ENCODE measurements at places on chromosomes 11 and 22.

DNA sequence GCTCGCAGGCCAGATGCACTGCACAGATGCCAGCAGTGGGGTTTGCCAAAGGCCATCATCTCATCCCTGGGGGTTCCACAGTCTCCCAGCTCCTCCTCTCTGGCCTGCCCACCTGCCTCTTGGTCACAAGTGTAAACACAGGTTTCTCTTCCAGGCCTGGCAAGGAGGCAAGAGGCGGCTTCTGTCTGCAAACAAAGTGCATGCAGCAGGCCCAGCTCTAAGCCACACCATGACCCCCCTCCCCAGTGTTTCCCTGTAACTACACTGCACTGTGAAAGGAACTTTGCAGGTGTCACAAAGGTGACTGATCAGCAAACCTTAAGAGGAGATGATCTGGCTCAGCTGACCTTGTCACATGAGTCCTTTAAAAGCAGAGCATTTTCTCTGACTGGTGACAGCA is 26.2 kb upstream of the SHISAL1 start:
- DNase-seq: no peak

DNA sequence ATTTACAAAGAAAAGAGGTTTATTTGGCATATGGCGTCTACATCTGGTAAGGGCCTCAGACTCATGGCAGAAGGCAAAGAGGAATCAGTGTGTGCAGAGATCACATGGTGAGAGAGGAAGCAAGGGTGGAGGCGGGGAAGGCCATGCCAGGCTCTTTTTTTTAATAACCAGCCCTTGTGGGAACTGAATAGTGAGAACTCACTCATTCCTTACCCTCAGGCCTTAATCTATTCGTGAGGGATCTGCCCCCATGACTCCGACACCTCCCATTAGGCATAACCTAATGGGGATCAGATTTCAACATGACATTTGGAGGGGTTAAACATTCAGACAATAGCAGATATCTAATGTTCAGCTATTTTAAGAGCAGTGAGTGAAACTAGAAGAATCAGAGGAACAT is 55.7 kb downstream of the ATM start:
- DNase-seq: no peak

GRCh38 chr22:37511395-37512104 is 7.7 kb downstream of the CARD10 start:
- no peak for DNase-seq

- no peak for DNase-seq
Observed at GRCh38 chr11:2164081-2164480, 3.1 kb upstream of the INS start.

DNA sequence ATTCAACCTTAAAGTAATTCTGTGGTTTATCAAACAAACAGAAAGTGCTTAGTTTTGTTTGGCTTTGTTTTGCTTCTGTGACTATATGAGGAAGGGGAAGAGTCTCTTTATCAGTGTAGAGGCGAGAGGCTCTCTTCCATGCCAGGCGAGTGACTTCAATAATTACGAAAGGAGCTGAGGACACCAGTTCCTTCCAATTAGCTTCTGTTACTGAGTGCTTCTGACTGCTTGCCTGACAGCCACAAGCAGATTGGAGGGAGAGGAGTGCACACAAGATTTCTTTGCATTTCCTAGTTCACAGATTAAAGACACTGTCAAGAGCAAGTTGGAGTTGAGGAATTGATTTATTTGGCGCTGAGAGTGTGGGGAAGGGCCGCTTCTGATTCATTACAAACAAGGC is 1484.5 kb upstream of the TENM4 start:
- no peak for DNase-seq

GRCh38 chr11:31199378-31199777 is 170.2 kb downstream of the DCDC1 start:
- no peak for DNase-seq

DNA sequence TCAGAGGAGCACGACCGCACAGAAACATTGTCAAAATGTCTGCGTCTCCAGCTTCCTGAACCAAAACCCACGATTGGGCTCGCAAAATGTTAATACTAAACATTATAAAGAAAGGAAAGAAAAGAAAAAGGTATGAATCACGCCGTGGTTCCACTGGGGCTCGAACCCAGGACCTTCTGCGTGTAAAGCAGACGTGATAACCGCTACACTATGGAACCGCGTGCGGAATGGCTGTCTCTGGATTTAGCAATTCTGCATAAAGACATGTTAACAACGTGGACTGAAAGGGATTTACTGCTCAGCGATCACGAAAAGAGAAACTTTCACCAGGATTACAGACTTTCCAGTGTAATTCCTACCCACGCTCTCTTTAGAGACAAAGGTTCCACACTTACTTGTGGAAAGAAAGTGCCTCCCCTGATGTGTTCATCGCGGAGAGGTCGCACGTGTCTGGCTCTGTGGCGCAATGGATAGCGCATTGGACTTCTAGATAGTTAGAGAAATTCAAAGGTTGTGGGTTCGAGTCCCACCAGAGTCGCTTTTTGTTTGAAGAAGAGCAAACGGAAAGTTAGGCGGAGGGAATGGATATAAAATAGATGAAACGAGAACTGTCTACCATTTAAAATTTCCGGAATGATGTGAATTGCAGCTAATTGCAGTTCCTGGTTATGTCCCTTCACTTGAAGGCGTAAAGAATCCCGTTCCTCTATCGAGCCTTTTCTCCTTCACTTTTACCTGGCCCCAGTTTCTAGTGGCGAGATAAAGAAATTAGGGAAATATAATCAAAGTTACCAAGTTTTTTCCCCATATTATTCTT is 39.7 kb downstream of the OR4D9 start:
- peak; percentile 51 for DNase-seq

DNA sequence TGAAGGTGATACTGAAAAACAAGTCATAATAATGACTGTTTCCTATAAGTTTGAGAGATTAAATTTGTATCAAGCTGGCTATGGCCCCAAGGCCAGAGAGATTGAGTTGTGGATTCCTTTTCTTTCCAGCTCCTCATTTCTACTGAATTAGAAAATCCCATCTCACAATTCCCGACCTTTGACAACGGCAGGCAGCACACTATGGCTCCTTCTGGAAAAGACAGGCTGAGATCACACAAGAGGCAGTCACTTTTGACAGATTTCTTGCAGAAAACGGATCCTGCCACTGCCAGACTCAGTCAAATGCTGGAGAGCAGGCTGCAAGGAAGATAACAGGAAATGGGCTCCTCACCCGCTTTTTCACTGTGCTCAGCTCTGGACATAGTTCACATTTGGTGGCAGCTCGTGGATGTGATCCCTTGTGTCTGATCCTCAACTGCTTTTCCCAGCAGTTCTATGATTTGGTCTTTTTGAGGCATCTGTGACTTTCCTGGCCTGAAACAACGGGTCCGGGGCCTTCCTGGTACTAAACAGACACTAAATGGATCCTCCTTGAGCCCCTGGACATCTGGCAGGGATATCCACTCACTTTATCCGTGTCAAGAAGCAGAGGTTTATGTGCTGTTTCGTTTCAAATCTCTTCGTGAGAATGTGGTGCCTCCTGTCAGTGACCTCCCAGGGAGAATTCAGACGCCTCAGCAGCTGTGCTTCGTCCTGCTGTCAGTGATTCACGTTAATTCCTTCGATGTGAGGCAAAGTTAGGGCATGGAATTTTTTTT is 26.1 kb upstream of the RTL6 start:
- DNase-seq: no peak

GRCh38 chr11:29187215-29187614 is 829.6 kb downstream of the KCNA4 start:
- DNase-seq: no peak

DNA sequence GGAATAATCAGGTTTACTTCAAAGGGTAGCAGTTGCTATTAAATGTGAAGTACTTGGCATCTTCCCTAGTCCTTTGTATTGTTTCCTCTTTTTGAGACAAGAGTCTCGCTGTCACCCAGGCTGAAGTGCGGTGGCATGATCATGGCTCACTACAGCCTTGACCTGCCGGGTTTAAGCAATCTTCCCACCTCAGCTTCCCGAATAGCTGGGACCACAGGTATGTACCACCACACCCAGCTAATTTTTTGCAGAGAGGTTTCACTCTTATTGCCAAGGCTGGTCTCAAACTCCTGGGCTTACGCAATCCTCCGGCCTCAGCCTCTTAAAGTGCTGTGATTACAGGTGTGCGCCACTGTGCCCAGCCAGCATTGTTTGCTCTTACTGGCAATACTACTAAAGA is 36.2 kb upstream of the RAPSN start:
- DNase-seq: no peak

DNA sequence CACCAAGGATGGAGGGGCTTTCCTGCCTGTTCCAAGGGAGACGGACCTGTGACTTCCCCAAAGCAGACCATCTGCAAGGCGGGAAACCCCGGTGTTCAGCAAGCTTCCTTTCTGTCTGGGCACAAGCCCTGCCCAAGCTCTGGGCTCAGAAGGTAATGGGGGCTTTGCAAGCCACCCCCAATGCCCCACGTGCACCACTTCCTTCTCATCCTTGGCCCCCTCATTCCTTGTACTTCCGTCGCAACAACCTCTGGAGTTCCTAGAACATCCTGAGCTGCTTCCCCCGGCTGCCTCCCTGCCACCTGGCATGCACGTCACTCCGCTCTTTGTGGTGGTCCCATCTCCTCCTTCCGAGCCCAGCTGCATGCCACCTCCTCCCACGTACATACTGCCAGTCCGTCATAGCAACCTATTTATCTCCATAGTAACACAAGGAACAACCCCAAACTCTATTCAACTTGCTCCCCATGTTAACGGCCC is 3.9 kb downstream of the MYEOV start:
- no peak for DNase-seq

- DNase-seq: no peak
Observed at GRCh38 chr11:76263166-76263565, 56.9 kb upstream of the WNT11 start.

GRCh38 chr11:77127920-77128691 is at the start of gene MYO7A:
Gene MYO7A, plus strand, starts transcription at chr11:77128246. Its CDS starts 2,389 bp downstream, at chr11:77130635.
- no peak for DNase-seq

GRCh38 chr22:22848364-22848866 is 39.2 kb upstream of the IGLL5 start:
- no peak for DNase-seq

- DNase-seq: no peak
Observed at GRCh38 chr11:16034074-16034473, 322.3 kb downstream of the SOX6 start.

DNA sequence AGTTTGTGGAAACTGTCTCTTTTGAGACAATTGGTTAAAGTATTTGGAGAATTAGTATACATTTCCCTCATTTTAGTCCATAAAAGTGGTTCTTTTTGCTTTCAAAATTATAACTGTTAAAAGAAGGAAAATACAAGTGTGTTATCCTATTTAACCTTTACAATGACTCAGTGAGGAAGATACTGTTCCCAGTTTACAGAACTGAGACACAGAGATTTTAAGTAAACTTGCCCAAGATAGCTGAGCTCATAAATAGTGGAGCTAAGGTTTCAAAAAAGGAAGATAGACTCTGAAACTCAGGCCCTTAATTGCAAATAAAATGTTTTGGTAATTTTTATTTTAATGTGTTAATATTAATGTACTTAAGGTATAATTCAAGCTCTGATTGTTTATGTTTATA is 58.9 kb downstream of the DKK3 start:
- DNase-seq: no peak

DNA sequence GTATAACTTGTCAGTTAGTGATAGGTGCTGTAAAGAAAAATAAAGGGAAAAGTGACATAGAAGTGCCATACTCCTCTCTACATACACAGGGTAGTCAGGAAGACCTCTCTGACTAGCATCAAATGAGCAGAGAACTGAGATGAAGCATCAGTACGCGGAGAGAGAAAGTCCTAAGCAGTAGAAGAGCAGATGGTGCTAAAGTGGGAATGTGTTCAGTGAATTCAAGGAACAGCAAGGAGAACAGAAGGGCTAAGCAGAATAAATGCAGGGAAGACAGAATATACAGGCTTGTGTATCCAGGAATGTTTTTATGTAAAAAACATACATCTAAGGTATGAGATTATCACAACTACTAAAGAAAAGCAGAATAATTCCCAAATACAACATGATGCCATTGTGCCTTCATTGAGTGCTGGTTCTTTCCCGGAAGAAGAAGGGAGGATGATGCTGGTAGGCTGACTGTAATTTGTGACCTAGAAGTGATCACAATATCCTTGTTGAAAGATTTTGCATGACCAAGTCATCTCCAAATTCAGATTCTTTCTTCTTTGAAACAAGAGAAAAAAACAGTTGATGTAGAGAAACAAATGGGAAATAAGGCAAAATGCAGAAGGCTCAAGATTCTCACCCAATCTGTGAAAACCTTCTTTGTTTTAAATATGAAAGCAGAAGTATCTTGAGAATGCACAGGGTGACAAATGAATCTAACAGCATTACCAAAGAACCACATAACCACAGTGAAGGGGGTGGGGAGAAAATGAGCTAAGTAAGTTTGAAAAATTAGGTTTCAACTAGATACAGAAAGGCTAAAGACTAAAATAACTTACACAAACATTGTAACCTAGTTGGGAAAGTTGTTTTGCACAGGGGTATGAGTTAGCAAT is 20.5 kb downstream of the MRE11 start:
- DNase-seq: no peak

DNA sequence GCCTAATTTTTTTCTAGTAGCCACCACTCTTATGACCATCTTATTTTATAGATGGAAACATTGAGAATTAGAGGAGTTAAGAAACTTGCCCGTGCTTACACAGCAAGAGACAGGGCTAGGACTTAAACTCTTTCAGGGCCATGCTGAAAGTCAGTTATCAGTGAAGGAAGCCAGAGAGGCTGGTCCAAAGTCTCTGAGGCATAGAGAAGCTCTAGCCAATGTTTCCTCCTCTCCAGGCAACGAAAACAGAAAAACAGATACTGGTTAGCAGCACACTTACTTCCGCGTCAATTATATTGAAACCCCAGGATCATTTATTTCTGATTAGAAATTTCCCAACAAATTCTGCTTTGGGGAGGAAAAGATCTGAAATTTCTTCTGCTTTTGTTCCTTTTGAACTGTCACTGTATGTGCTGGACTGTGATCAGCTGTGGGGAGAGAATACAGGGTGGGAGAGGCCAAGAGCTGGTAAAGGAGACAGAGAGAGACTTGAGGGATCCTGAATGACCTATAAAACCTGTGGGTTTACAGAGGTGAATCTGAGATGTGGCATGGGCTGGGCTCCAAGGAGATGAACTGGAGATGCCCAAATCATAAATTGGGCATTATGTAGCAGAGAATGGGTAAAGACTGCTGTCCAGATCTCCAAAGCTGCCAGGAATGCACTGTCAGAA is 37.5 kb upstream of the CAPRIN1 start:
- no peak for DNase-seq

DNA sequence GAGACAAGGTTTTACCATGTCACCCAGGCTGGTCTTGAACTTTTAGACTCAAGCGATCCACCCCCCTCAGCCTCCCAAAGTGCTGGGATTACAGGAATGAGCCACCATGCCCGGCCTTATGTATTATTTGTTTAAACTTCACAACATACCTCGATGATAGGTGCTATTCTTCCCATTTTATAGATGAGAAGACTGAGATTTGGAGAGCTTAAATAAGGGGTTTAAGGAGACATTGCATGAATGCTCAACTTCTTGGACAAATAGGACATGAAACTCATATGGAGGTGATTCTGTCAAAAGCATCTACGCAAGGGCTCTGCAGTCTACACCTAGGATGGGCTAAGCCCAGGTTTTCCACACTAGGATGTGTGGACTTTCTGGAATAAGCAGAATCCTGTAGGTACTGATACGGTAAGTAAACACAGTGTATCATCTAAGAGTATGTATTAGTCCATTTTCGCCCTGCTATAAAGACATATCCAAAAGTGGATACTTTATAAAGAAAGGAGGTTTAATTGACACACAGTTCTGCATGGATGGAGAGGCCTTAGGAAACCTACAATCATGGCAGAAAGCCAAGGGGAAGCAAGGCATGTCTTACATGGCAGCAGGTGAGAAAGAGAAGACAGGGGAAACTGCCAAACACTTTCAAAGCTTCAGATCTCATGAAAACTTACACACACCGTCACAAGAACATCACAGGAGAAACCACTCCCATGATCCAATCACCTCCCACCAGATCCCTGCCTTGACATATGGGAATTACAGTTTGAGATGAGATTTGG is 62.8 kb upstream of the CAPRIN1 start:
- DNase-seq: no peak
